Esophagus mucosa (tissue), 1 donor: ENCODE measurements at places on chromosomes 16 and 17. TPM values are rescaled to one million over a fixed set of nuclear protein-coding genes. Genes with fewer than 3 reads are reported as not detected.
A peak's percentile ranks its signal among the peaks of the same experiment; 100 is the strongest.

The TBX4 gene
- not detected for total RNA-seq

The SLC2A4 gene
- total RNA-seq: 0.68 TPM

The MT1M gene
- 2.0 TPM for total RNA-seq

The AIPL1 gene
- total RNA-seq: not detected

The CEP295NL gene
- total RNA-seq: 1.7 TPM

The SLC6A2 gene
- total RNA-seq: not detected

The BIRC5 gene
- 28.5 TPM for total RNA-seq

The TMEM88 gene
- 1.7 TPM for total RNA-seq

The PYY gene
- not detected for total RNA-seq

The CCL17 gene
- total RNA-seq: 1.6 TPM

The DHRS7C gene
- not detected for total RNA-seq

The RNF43 gene
- 7.4 TPM for total RNA-seq

The DNASE1L2 gene
- 0.12 TPM for total RNA-seq

The PDIA2 gene
- not detected for total RNA-seq

The CRYBA1 gene
- not detected for total RNA-seq

DNA sequence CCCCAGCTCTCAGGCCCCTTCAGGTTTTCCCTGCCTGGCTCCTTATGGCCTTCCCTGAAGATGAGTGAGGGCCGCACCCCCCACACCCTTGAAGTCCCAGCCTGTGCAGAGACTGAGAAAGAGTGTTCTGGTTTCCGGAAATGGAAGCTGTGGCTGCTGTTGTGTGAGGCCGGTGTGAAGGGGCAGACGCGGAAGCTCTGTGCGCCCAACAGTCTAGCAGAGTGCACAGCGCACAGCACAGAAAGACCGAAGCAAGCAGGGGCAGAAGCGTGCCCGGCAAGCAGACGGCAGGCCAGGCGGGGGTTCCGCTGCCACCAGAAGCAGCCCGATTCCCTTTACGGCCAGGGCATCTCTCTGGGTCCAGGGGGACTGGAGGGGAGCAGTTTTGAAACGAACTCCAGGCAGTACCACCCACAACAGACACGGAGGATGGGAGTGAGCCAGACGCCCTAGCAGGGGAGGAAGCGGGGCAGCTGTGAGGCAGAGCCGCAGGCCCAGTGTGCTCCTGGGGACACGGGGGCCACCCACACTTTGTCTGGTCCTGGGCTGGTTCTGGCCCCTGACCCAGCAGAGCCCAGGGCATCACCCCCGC lies 16.7 kb downstream of the TPSG1 start:
- ATAC-seq: no peak

DNA sequence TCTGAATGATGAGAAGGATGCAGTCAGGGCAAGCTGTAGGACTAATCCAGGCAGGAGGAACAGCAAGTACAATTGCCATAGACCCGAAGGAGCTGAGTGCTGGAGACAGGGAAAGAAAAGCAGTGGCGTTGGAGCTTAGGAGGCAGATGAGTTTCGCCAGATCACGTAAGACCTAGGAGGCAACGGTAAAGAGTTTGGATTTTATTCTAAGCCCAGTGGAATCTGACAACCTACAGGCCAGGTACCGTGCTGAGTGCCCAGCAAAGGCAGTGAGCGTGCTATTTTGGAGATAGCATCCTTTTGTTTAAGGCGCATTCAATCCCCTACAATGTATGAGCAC lies 1.2 kb downstream of the USP43 start:
- ATAC-seq: no peak

GRCh38 chr16:11615748-11616447 lies 29.2 kb upstream of the LITAF start:
- ATAC-seq: no peak

GRCh38 chr16:35252356-35252936 lies 1793.0 kb downstream of the TP53TG3F start:
- ATAC-seq: no peak

DNA sequence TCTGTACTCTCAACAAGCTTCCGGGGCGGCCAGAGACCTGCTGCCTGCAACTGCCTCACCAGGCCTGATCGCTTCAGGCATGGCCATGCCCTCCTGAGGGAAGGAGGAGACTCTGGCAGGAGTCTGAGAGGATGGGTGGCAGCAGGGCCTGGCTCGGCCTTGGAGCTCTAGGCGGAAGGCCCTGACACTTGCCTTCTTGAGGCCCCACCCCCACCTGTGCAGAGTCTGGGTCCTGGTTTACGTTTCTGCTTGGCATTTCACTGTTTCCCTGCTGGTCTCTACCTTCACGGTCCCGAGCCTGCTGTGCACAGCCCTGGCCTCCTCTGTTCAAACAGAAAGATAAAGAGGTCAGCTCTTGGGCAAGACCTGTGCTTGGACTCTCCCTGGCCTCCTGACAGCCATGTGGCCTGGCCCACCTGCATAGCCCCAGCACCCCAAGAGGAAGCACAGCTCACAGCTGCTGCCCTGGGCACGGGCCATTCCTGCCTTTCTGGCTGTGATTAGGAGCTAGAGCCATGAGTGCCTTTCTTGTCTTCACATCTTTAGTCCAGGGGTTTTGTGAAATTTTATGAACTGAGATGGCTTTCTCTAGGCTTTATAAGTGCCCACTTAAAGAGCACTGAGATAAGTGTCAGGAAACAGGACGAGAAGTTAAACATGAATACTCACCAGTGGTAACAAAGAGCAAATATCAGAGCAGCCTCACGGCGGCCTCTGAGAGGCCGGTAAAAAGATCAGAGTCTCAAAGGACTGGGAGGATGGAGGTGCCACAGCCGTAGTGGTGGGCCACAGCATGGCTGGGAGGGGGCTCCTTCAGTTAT lies 25.6 kb upstream of the MTSS2 start:
- no peak for ATAC-seq

DNA sequence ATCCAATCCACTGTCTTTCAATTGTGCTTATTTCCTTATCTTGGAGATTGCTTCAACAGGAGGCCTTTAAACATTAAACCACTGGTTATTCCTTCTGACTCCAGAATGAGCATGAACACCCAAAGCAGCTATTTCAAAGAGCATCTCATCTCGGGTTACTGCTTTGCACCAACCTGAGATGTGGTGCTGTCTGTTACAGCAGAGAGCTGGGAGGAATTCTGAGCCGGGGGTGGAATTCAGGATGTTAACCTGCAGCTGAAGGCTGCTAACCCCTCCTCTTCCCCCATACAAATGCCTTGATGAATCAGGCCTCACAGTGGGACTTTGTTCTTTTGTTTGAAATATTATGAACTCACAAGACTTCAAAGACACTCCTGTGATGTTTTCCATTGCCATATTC lies 113.1 kb downstream of the SHISA9 start:
- no peak for ATAC-seq

DNA sequence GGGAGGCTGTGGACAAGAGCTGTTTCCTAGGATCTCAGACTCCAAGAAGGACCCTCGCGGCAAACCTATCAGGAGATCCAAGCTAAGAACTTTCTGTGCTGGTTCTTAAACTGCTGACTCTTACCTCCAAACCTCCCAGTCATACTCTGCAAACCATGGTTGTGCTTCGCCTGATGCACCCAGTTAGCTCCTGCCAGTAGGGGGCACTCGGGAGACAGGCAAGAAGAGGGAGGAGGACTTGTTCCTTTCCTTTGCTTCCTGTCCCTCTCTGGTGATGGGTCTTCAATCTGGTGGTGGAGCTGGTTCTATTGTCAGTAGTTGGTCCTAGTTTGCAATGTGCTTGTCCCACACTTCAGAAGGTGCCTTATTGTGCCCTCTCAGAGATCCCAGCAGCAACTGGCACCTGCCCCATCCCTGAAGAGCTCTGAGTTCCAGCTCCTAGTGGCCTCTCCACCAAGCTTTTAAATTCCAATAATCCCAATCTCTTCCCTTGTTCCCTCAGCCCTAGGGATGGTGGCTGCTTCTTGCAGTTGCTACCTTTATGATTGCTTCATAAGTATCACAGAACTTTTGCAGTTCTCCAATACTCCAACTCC lies 113.5 kb upstream of the RPL38 start:
- ATAC-seq: peak; percentile 65

- ATAC-seq: no peak
Observed at GRCh38 chr17:68290268-68290954, 516 bp downstream of the SLC16A6 start.

DNA sequence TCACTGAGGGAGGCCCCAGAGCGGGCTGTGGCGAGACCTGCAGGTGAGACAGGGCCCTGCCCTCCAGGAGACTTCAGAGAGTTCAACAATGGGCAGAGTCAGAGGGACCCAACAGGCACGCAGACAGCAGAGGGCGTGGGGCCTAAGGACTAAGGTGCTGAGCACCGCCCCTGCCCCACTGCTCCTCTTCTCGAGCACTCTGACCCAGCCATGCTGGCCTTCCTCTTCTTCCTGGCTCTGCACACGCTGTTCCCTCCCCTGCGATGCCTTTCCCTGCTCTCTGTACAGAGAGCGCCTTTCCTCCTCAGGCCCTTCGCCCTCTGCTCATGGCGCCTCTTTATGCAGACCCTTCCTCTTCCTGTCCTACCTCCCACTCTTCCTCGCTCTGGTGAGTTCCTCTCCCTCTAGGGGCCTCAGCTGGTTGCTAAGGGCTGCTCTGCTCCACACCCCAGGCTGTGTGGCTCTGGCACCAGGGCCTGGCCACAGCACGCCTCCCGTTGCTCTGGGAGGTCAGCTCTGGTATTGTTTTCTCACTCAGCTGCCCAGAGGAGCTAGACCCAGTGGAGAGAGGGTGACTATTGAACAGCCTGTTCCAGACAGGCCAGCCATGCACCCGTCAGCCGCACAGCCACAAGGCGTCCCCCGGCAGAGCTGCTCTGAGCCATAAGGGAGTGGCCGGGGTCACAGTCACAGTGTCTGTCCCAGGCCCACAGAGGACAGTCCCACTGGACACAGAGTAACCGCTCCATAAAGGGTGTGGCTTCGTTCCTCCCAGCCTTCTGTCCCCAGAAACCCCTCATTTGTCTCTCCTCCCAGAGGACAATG lies 13.6 kb upstream of the RASD1 start:
- ATAC-seq: no peak

- peak; percentile 24 for ATAC-seq
Observed at GRCh38 chr16:87765473-87765775, 362 bp downstream of the KLHDC4 start.

GRCh38 chr17:80755650-80756405 lies 211.2 kb downstream of the RPTOR start:
- ATAC-seq: no peak

GRCh38 chr16:57485916-57486857 lies at the start of gene DOK4:
Gene DOK4 (minus strand): TSS chr16:57486493. CDS start chr16:57479507, 6,986 bp downstream.
- ATAC-seq: peak; percentile 89

DNA sequence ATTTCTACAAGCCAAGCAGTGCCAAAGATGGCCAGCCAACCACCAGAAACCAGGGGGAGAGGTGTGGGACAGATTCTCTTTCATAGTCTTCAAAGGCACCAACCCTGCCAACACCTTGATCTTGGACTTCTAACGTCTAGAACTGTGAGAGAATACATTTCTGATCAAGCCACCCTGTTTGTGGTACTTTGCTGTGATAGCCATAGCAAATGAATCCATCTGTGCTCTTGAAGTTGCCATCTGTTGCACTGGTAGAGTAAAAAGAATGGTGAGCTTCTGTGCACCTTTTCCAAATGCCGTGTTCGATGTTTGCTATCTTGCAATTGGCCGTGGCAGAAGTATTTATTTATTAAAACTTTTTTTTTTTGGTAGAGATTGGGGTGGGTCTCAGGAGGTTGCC lies 16.7 kb upstream of the ADGRG1 start:
- ATAC-seq: no peak

- ATAC-seq: peak; percentile 49
Observed at GRCh38 chr17:28252436-28252835, 66.6 kb upstream of the TMEM97 start.

- no peak for ATAC-seq
Observed at GRCh38 chr17:81995463-81996231, 18.2 kb downstream of the ASPSCR1 start.

DNA sequence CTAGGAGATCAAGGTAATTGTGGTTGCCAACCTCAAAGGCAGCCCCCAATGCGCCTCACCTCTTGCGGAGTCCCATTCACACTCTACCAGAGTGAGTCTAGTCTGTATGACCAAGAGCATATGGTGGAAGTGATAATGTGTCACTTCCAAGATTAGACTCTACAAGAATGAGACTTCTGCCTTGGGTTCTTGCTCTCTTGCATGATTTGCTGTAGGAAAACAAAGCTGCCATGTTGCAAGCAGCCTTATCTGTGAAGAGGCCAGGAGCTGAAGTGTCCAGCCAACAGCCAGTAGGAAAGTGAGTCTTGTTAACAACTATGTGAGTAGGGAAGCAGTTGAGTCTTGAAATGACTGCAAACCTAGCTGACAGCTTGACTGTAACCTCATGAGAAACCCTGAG lies 3.4 kb downstream of the TERF2 start:
- ATAC-seq: no peak

GRCh38 chr17:77354670-77355455 lies 214.1 kb downstream of the SEC14L1 start:
- ATAC-seq: peak; percentile 83

DNA sequence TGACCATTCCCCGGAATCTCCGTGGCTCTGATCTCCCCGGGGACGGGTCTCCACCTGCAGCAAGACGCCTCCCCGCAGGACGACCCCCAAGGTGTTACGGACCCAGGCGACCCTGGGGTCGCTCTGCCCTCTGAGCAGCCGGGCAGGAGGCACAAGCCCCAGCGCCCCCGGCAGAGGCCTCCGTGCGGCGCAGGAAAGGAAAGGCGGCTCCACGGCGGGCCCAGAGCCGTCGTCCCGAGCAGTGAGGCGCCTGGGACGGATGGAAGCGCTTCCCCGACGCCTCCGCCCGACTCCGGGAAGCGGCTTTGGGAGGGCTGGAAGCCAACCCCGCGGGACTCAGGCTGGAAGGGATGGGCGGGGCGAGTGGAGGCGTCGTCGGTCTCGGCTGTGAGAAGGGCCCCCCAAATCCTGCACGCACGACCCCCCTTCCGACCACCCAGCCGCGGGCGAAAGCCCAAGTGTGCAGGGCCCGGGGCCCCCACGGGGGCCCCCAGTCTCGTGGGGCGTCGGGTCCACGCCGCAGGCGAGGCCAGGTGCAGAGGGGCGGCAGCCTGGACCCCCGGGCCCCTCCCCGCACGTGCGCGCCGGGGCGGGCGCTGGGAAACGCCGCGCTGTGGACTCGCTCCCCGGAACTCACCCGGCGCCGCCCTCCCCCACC lies 32.7 kb upstream of the RPH3AL start:
- peak; percentile 62 for ATAC-seq

DNA sequence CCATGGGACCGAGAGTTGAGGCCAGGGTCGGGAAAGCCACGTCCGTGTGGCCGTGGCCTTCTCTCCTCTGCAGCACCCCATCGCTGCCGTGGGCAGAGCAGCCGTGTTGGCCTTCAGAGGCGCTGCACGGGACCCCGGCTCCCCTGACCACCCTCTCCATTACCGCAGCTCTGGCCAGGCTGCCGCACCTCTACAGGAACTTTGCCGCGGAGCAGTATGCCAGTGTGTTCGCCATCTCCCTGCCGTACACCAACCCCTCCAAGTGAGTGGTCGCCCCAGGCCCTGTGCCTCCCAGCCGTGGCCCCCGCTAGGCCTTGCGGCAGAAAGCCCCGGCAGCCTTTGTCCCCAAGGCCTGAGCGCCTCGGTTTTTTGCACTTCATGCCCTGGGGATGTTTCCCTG lies 27.8 kb downstream of the TSC2 start:
- no peak for ATAC-seq

GRCh38 chr16:57608462-57609113 lies 19.8 kb upstream of the ADGRG1 start:
- no peak for ATAC-seq
